ENCODE measurements at places on chromosomes 6 and 20. TPM values are rescaled to one million over a fixed set of nuclear protein-coding genes. Genes with fewer than 3 reads are reported as not detected.
A peak's percentile ranks its signal among the peaks of the same experiment; 100 is the strongest.

DNA sequence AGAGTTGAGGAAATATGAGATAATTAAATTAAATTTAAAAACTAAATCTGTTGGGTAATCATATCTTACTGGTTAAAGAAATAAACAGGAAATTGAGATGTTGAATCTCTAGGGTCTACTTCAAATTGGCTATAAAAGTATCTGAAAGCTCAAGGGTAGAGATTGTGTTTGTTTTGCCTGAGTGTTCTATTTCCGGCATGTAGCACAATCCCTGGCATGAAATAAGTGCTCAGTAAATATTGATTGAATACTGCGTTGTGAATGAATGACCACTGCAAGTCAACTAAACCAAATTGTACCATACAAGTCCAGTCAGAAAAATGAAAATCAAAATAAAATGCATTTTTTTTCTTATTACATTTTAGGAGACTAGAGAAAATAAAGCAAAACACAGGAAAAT, 709.8 kb downstream of the EPM2A start:
- no peak overlapping the region for H3K27ac ChIP-seq
- H3K4me3 ChIP-seq = no peak overlapping the region
- no peaks in the 10 kb centered on the region for H3K27me3 ChIP-seq
- H3K36me3 ChIP-seq = no peaks in the 10 kb centered on the region
- H3K4me1 ChIP-seq = no peaks in the 10 kb centered on the region

GRCh38 chr6:5446362-5447075, 185.2 kb downstream of the FARS2 start:
- no peak overlapping the region for H3K27ac ChIP-seq
- H3K36me3 ChIP-seq = no peaks in the 10 kb centered on the region
- H3K4me3 ChIP-seq = no peak overlapping the region
- H3K4me1 ChIP-seq = peaks cover 8% of the 10 kb centered on the region
- H3K27me3 ChIP-seq = no peaks in the 10 kb centered on the region

DNA sequence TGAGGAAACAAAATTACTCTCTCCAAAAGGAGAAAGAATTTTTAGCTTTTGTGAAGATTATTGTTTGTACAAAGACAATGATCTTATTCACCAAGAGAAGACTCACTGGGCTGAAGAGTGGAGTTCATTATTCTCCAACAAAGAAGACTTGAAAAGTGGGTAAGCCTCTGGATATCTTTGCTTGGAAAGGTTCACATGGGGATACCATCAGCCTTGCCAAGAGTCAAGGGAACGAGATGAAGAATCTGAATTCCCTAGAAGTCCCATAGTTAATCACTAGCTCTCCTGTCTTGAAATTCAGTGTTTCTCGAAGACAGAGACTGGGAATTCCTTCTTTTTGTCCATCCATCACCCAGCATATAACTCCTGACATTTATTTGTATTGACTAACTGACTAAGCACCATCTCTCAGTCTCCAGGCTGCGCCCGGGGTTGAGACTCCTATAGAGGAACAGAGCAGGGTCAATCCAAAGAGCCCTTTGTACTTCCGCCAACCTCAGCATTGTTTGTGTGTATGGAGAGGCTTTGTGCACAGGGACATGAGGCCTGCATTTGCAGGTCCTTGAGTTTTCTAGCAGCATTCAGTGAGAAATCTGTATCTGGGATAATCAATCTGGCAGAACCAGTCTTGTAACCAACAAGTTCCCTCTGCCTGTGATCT, 461.9 kb downstream of the KIF16B start:
- no peaks in the 10 kb centered on the region for H3K4me1 ChIP-seq
- DNase-seq = no peak
- H3K36me3 ChIP-seq = no peaks in the 10 kb centered on the region
- H3K4me3 ChIP-seq = no peak overlapping the region
- H3K27me3 ChIP-seq = no peaks in the 10 kb centered on the region
- no peak overlapping the region for H3K27ac ChIP-seq

GRCh38 chr20:1185790-1186334, 1.1 kb upstream of the TMEM74B start:
- peak overlapping the region; percentile 62 for H3K4me3 ChIP-seq
- peak overlapping the region; percentile 67 for H3K27ac ChIP-seq
- peaks cover 18% of the 10 kb centered on the region for H3K4me1 ChIP-seq
- H3K27me3 ChIP-seq = peaks cover 16% of the 10 kb centered on the region

- peak overlapping the region; percentile 89 for H3K27ac ChIP-seq
- no peak for DNase-seq
- H3K4me3 ChIP-seq = peak overlapping the region; percentile 59
- peaks cover 15% of the 10 kb centered on the region for H3K36me3 ChIP-seq
Measured at GRCh38 chr6:152380351-152380767, 256.8 kb downstream of the SYNE1 start.

GRCh38 chr20:23636182-23636907, 1.4 kb downstream of the CST3 start:
- peaks cover 32% of the 10 kb centered on the region for H3K36me3 ChIP-seq
- no peaks in the 10 kb centered on the region for H3K27me3 ChIP-seq
- DNase-seq = no peak
- peak overlapping the region; percentile 98 for H3K27ac ChIP-seq
- H3K4me3 ChIP-seq = peak overlapping the region; percentile 93
- H3K4me1 ChIP-seq = peaks cover 26% of the 10 kb centered on the region

DNA sequence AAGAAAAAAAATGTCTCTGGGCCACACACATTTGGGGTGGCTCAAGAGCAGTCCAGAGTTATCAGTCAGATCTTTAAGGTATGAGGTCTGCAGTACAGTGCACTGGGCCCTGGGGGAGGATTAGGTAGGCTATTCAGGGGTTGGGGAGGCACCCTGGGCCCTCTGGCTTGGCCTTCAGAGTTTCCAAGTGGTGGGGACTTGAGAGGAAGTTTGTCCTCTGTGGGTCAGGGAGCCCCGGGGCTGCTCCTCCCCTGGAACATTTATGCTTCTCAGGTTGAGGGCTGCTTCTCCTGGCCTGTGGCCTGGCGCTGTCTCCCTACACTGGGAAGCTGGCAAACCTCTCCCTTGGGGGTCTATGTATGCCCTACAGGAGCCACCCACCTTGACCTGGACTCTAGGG, 46.0 kb downstream of the PTK7 start:
- no peaks in the 10 kb centered on the region for H3K36me3 ChIP-seq
- H3K27me3 ChIP-seq = no peaks in the 10 kb centered on the region
- H3K4me3 ChIP-seq = no peak overlapping the region
- DNase-seq = no peak
- H3K27ac ChIP-seq = no peak overlapping the region

DNA sequence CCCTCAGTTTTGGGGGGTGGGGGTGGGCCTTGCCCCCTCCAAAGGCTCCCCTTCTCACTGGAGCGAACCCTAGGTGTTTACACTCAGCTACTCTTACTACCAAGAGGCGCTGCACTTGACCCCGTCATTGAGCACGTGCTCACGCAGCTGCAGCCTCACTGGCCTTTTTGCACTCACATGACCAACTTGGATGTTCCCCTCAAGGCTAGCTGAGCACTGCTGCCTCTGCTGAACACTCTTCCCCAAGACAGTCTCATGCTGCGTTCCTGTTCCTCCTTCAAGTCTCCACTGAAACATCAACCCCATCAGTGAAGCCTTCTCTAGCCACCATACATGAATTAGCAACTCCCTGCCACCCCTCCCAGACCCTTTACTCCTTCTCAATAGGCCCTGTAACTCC, 4.0 kb downstream of the SOD2 start:
- no peak for DNase-seq
- no peak overlapping the region for H3K27ac ChIP-seq
- H3K4me3 ChIP-seq = peak overlapping the region; percentile 31
- no peaks in the 10 kb centered on the region for H3K27me3 ChIP-seq
- H3K36me3 ChIP-seq = peaks cover 67% of the 10 kb centered on the region
- peaks cover 61% of the 10 kb centered on the region for H3K4me1 ChIP-seq

GRCh38 chr6:37008484-37009465, 3.3 kb downstream of the FGD2 start:
- no peak overlapping the region for H3K4me3 ChIP-seq
- no peak for DNase-seq
- peak overlapping the region; percentile 51 for H3K27ac ChIP-seq
- H3K27me3 ChIP-seq = no peaks in the 10 kb centered on the region
- peaks cover 25% of the 10 kb centered on the region for H3K36me3 ChIP-seq

- no peak overlapping the region for H3K4me3 ChIP-seq
- no peaks in the 10 kb centered on the region for H3K27me3 ChIP-seq
- no peak for DNase-seq
- H3K4me1 ChIP-seq = no peaks in the 10 kb centered on the region
- no peak overlapping the region for H3K27ac ChIP-seq
Measured at GRCh38 chr20:45020236-45020886, 54.0 kb downstream of the STK4 start.

DNA sequence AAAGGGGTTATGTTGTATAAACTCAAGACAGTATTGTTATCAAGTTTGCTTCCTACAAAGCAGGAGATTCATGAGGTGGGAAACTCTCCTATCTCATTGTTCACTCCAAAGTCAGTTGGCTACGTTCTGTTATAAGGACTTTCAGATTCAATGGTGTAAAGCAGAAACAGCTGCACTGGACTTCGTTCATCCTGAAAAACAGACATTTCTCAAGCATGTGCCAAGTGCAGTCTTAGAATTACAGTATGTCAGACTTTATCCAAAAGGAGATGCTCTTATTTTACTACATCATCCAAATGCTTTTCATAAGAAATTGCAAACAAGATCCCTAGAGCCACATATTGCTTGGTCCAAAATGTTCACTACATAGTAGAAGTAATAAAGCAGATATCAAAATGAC, 14.9 kb downstream of the COL21A1 start:
- H3K4me1 ChIP-seq = no peaks in the 10 kb centered on the region
- H3K27ac ChIP-seq = no peak overlapping the region
- no peaks in the 10 kb centered on the region for H3K27me3 ChIP-seq
- H3K4me3 ChIP-seq = no peak overlapping the region
- H3K36me3 ChIP-seq = no peaks in the 10 kb centered on the region

DNA sequence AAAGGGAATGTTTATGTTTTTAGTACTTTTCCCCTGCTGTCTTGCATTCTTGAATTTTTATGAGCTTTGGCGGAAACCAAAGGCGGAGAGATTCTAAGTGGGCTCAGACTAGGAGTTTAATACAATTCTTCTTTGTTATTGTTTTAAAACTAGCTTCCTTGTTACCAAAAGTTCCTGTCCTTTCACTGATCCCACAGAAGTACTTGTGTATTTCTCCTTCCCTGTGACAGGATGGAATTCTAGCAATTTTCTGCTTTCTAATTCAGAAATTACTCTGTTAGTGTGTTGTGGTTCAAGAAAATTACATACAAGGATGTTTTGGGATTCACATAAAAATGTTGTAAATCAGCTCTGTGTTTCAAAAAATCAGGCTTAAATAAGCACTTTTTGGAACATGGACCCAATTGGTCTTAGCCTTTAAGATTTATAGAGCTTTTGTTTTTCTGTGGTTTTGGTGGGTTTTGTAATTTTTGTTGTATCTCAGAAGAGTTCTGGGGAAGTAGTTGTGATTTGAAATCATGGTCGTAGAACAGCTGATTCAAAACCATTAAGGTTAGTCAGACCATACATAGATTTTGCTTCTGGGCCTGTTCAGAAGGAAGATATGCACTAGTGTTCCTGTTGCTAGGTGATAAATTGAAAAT, 17.6 kb upstream of the CTAGE9 start:
- H3K4me3 ChIP-seq = no peak overlapping the region
- H3K27me3 ChIP-seq = no peaks in the 10 kb centered on the region
- no peak overlapping the region for H3K27ac ChIP-seq
- H3K4me1 ChIP-seq = no peaks in the 10 kb centered on the region
- no peak for DNase-seq
- no peaks in the 10 kb centered on the region for H3K36me3 ChIP-seq

DNA sequence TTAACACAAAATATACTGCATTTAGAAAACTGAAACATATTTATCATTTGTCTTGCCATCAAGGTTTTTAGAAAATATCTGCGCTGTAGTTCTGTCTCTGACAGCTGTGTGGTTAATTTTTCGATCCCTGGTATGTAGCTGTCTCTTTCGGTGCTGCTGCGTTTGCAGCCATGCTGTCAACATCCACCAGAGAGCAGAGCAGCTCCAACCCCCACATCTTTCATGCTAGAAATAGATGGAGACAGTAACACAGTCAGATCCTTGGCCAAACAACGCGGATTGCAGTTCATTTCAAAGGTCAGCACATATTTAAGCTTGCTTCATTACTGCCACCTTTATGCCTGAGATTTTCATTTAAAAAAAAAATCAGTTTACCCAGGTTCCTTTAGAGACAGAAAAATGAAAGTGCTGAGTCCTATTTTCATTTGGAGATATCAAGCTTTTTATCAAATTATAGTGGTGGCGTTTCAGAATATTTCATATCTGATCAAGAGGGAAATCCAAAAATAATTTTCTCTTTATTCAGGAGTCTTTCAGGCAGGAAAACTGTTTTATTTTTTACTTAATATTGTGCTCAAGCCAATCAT, 157.7 kb upstream of the MMS22L start:
- no peaks in the 10 kb centered on the region for H3K27me3 ChIP-seq
- no peak overlapping the region for H3K27ac ChIP-seq
- no peak overlapping the region for H3K4me3 ChIP-seq
- DNase-seq = no peak
- H3K4me1 ChIP-seq = no peaks in the 10 kb centered on the region

DNA sequence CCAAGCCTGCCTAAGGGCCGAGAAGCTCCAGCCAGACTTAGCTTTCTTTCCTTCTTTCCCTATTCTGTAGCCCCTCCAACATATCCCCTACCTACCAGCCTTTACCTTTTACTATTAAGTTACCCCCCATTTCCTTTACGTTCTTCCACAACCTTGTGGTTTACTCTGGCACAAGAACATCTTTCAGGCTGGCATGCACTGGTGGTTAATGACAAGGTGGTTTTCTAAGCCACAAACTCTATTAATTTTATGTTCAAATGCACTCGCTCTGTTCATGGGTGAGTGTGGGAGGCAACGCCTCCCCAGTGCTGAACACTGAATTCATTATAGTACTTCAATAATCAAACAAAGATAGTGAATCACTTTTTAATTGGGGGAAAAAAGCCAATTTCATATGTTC, 64.4 kb downstream of the TRERF1 start:
- H3K4me1 ChIP-seq = peaks cover 9% of the 10 kb centered on the region
- H3K27ac ChIP-seq = no peak overlapping the region
- no peaks in the 10 kb centered on the region for H3K36me3 ChIP-seq
- no peak for DNase-seq

DNA sequence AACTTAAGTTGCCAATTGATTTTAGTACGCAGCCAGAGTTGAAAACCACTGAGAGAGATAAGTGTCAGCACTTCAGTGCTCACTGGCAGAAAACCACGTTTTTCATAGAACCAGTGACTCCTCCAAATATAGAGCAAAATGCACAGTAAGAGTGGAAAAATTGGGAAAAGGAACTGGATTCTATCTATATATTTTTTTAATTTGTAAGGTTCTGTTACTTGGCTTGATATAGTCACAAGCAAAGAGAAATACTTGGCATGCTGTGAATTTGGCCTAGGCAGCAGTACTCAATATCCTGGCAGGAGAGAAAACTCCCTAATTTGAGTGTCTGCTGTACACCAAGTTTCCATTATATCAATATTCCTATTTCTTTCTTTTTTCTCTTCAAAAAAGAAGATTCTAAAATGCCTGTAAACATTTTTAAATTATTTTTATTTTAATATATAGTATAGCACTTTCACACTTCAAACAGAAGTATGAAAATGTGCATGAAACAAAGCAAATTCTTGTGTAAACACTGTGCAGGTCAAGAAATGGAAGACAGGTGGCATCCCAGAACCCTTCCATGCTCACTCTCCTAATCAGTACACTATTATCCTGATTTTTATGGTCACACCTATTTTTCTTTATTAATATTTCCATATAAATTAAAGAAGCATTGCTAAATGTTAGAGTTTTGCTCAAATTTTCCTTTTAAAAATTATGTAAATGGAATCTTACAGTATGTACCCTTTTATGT, 561.8 kb upstream of the RNF217 start:
- H3K4me3 ChIP-seq = no peak overlapping the region
- no peaks in the 10 kb centered on the region for H3K27me3 ChIP-seq
- H3K27ac ChIP-seq = no peak overlapping the region

The SLC22A2 gene
- total RNA-seq = not detected

The KPNA5 gene
- total RNA-seq = 17.4 TPM

The RNF182 gene
- total RNA-seq = 5.3 TPM

The DNAH8 gene
- total RNA-seq = 0.03 TPM

The BMP5 gene
- 13.3 TPM for total RNA-seq
